ENCODE measurements at places on chromosomes 5 and 9.

DNA sequence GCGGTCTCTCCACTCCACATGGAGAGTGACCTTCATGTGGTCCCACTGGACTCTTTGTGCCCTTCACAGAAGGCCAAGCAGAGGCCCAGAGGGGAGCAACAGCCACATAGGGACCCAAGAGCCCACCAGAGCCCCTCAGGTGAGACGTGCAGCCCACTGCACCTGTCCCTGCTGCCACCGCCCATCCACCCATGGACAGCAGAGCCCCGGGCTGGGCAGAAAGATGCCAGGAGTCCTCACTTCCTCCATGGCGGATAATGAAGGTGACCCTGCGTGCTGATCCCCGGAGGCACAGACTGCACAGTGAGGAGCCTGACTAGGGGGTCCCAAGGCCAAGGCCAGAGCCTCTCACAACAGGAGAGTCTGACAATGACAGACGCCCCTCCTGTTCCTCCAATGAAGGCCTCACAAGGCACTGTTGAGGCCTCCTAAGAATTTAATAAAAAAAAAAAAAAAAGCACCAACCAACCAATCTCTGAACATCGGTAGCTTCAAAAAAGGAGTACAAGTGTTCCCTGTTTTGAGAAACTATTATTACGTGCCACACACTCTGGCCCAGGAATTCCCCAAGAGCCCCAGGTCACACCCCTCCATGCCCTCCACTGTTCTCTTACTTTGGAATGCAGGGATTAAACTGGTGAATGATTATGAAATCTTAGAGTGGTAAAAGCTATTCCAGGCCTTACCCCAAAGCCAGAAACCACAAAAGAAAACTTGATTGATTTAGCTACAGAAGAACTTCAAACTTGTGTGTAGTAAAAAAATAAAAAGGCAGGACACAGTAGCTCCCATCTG lies 2.8 kb upstream of the PPP1R26 start:
- no peak overlapping the region for H3K27ac ChIP-seq
- peaks cover 45% of the 10 kb centered on the region for H3K27me3 ChIP-seq
- H3K4me1 ChIP-seq, result peaks cover 10% of the 10 kb centered on the region
- no peak overlapping the region for H3K4me3 ChIP-seq
- DNase-seq, result no peak

GRCh38 chr5:128083811-128084227 lies 253 bp downstream of the SLC12A2 start:
- no peak overlapping the region for H3K27ac ChIP-seq
- peaks cover 22% of the 10 kb centered on the region for H3K36me3 ChIP-seq
- peak; percentile 14 for DNase-seq
- H3K27me3 ChIP-seq, result no peaks in the 10 kb centered on the region

GRCh38 chr9:134688661-134689320 lies 47.2 kb downstream of the COL5A1 start:
- no peak overlapping the region for H3K27ac ChIP-seq
- H3K4me1 ChIP-seq, result no peaks in the 10 kb centered on the region
- DNase-seq, result no peak
- H3K4me3 ChIP-seq, result no peak overlapping the region
- no peaks in the 10 kb centered on the region for H3K27me3 ChIP-seq
- H3K36me3 ChIP-seq, result no peaks in the 10 kb centered on the region

DNA sequence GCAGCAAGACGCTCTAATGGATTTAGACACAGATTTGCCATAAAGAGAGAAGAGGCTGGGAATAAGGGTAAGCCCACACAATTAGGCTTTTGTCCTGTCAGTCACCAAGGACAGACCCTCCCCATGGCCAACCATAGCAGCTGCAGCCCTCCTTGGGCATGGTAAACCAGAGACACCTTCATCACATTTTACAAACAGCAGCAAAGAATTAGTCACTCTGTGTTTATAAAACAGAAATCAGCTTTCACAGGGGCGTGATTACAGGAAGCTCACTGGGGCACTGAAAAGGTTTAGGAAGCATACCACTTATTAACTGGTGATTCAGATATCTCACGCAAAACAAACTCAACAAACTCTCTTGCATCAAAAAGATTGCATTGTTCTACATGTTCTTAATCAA lies 37.3 kb upstream of the ZNF622 start:
- no peak for DNase-seq
- no peak overlapping the region for H3K4me3 ChIP-seq
- no peaks in the 10 kb centered on the region for H3K36me3 ChIP-seq

- H3K4me3 ChIP-seq, result no peak overlapping the region
- no peak for DNase-seq
- peaks cover 33% of the 10 kb centered on the region for H3K27me3 ChIP-seq
- H3K4me1 ChIP-seq, result no peaks in the 10 kb centered on the region
These were observed 32.0 kb downstream of the UNC13B start for GRCh38 chr9:35193762-35194161.

DNA sequence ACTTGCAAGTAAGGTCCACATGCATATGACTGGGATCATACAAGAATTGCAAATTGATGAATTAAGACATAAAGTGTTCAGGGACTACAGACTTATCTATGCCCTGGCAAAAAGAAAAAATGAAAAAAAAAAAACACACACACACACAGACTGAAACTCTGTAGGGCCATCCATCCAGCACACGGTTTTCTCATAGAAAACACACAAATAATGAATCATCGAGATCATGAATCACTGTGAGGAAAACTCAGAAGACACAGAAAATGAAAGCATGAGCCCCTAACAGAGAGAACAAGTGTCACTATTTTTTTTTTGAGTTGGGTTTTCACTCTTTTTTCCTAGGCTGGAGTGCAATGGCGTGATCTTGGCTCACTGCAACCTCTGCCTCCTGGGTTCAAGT lies 185.2 kb downstream of the IRX2 start:
- H3K27ac ChIP-seq, result no peak overlapping the region
- peaks cover 2% of the 10 kb centered on the region for H3K36me3 ChIP-seq
- no peaks in the 10 kb centered on the region for H3K27me3 ChIP-seq
- no peak for DNase-seq
- H3K4me1 ChIP-seq, result no peaks in the 10 kb centered on the region
- no peak overlapping the region for H3K4me3 ChIP-seq

- no peak overlapping the region for H3K4me3 ChIP-seq
- no peaks in the 10 kb centered on the region for H3K4me1 ChIP-seq
- no peaks in the 10 kb centered on the region for H3K36me3 ChIP-seq
- no peaks in the 10 kb centered on the region for H3K27me3 ChIP-seq
These were observed 681.9 kb downstream of the ISL1 start for GRCh38 chr5:52065182-52065581.
